Small intestine (tissue), 16 donors: ENCODE measurements at places on chromosomes 16 and 17. TPM values are rescaled to one million over a fixed set of nuclear protein-coding genes. Genes with fewer than 3 reads are reported as not detected.

DNA sequence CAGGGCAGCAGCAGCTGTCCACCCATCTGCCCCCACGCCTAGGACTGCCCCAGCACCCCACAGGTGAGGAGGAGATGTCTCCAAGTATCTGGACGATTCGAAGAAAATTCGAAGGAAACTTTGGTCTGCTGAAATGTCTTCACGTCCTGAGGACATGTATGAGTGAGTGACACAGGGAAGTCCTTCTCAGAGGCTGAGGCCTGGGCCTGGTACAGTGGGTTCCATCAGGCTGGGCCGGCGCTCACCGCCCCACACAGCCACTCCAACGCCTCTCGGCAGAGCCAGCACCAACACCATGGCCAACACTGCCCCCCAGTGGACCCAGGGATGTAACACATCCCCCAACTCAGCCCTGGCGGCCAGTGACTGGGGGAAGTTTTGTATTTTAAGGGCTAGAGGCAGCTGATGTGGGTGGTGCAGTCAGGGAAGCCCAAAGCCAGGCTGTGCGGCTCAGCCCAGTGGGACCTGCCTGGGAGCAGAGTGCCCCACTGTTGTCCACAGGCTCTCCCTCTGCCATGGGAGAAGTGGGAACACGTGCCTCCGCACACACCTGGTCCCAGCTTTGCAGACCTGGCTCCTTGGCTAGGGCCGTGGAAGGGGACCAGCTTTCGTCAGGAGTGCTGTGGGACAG is 55.8 kb upstream of the FASN start:
- H3K4me3 ChIP-seq = no peak overlapping the region
- H3K27me3 ChIP-seq = no peaks in the 10 kb centered on the region
- H3K27ac ChIP-seq = no peak overlapping the region
- H3K4me1 ChIP-seq = no peaks in the 10 kb centered on the region
- peak; percentile 73 for DNase-seq

DNA sequence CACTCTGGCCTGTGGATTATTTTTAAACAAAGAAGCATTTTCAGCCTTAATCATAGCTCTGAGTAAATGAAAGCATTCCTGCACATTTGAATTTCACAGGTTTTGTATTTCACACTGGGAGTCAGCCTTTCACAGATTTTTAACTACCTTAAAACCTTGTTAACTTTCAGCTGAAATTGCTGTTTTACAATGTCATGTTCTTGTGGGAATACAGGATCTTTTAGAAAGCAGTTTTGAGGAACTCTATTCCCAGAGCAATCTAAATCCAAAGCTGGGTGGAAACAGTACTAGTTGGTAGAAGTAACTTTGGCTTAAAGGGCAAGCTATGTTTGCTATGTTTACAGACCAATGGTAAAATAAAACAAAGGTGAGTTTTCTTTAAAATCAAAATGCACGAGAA is 600.6 kb downstream of the KCNJ2 start:
- no peaks in the 10 kb centered on the region for H3K4me1 ChIP-seq
- H3K27ac ChIP-seq = no peak overlapping the region
- H3K36me3 ChIP-seq = no peaks in the 10 kb centered on the region
- DNase-seq = no peak
- H3K4me3 ChIP-seq = no peak overlapping the region
- H3K27me3 ChIP-seq = no peaks in the 10 kb centered on the region

- H3K27ac ChIP-seq = no peak overlapping the region
- H3K36me3 ChIP-seq = no peaks in the 10 kb centered on the region
- H3K4me3 ChIP-seq = no peak overlapping the region
Observed at GRCh38 chr16:56518425-56518824, 1.4 kb downstream of the BBS2 start.

DNA sequence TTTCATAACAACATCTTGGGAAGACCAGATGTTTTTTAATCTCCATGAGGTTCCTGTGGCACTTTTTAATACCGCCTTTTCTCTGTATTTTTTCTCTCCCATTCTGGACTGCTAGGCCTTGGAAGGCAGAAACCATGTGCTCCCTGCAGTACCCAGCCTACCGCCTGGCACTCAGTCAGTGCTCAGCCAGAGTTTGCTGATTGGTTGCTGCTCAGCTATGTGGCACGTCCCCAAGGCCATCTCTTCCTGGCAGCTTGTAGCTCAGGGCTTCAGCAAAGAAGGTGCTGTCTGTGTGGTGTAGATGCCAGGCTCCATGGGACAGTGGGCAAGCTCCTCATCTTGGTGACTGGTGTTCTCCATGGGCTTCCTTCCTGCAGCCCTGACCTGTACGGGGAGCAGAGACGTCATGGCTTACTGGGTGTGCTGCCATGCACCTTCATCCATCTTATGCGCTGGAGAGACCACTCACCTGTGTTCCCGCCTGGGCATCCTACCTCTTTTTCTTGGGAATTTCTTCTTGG is 86.7 kb downstream of the CLEC16A start:
- H3K36me3 ChIP-seq = no peaks in the 10 kb centered on the region
- DNase-seq = no peak
- H3K27me3 ChIP-seq = no peaks in the 10 kb centered on the region
- no peak overlapping the region for H3K27ac ChIP-seq
- no peak overlapping the region for H3K4me3 ChIP-seq

DNA sequence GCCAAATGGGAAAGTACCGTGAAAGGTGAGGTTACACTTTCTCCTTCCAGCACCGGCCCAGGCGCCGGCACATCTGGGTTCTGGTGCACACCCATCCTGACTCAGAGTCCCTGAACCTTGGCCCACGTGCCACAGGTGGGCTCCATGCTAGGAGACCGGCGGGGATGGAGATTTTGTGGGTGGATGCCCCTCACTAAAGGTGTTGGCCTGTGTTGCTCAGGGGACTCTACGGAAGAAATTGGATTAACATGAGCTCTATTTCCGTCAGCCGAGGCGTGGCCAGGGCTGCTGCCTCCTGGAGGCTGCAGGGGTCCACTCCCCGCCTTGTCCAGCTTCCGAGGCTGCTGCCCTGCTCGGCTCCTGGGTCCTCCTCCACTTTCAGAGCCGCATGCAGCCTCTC is 30.8 kb downstream of the FBXO31 start:
- no peak overlapping the region for H3K27ac ChIP-seq
- no peak for DNase-seq
- no peaks in the 10 kb centered on the region for H3K4me1 ChIP-seq
- no peak overlapping the region for H3K4me3 ChIP-seq

Gene TBC1D3E
- not detected for polyA plus RNA-seq

GRCh38 chr17:30922235-30923030 is 688 bp downstream of the ADAP2 start:
- H3K27me3 ChIP-seq = peaks cover 18% of the 10 kb centered on the region
- H3K4me1 ChIP-seq = peaks cover 7% of the 10 kb centered on the region
- peak overlapping the region; percentile 32 for H3K4me3 ChIP-seq
- DNase-seq = peak; percentile 44

- H3K4me3 ChIP-seq = no peak overlapping the region
- DNase-seq = no peak
- no peaks in the 10 kb centered on the region for H3K36me3 ChIP-seq
Observed at GRCh38 chr16:3050487-3050886, 4.1 kb downstream of the MMP25 start.

DNA sequence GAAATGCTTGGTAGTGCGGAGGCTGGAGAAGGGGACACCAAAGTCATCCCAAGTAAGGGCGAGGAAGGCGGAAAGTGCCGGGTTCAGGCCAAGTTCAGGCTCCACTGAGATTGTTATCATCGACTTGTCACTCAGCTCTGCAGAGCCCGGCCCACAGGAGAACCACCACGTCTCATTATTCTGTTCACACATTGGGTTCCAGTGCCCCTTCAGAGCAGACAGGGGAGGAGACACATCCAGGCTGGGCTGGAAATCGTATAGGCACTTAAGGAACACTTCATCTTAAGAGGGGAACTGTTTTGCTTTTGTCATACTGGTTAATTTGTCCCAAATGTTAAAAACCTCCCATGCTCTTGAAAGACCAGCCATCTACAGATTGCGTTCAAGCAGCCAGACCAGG is 118.3 kb upstream of the ADAMTS18 start:
- no peak overlapping the region for H3K27ac ChIP-seq
- no peaks in the 10 kb centered on the region for H3K27me3 ChIP-seq
- DNase-seq = no peak
- no peak overlapping the region for H3K4me3 ChIP-seq
- no peaks in the 10 kb centered on the region for H3K4me1 ChIP-seq

GRCh38 chr16:69935278-69935711 is 15.8 kb upstream of the CLEC18A start:
- H3K27ac ChIP-seq = no peak overlapping the region
- H3K4me1 ChIP-seq = no peaks in the 10 kb centered on the region
- no peak overlapping the region for H3K4me3 ChIP-seq
- H3K36me3 ChIP-seq = peaks cover 39% of the 10 kb centered on the region
- no peak for DNase-seq

- H3K4me1 ChIP-seq = no peaks in the 10 kb centered on the region
- H3K27me3 ChIP-seq = no peaks in the 10 kb centered on the region
- peak overlapping the region; percentile 98 for H3K4me3 ChIP-seq
- no peak for DNase-seq
- peaks cover 16% of the 10 kb centered on the region for H3K36me3 ChIP-seq
- H3K27ac ChIP-seq = peak overlapping the region; percentile 100
Observed at GRCh38 chr16:30697264-30698138, 1.5 kb upstream of the SRCAP start.

DNA sequence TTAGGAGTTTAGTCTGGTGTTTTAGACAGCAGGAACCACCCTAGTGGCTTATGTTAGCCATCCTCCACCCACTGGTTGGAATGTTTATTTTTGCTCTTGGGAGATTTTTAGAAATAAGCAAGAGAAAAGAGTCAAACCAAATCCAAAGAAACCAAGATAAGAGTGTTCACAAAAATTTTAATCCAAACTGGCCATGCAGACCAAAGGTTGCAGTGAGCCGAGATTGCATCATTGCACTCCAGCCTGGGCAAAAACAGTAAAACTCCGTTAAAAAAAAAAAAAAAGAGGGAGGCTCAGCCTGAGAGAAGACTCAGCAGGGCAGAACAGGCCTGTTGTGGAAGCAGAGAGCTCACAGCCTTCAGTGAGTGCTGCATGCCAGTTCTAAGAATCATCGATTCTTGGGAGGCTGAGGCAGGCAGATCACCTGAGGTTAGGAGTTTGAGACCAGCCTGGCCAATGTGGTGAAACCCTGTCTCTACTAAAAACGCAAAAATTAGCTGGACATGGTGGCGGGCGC is 12.2 kb upstream of the C16orf54 start:
- H3K27me3 ChIP-seq = no peaks in the 10 kb centered on the region
- DNase-seq = peak; percentile 43
- H3K4me1 ChIP-seq = no peaks in the 10 kb centered on the region
- no peak overlapping the region for H3K4me3 ChIP-seq
- H3K27ac ChIP-seq = peak overlapping the region; percentile 39

Gene KRT33A
- polyA plus RNA-seq = not detected

DNA sequence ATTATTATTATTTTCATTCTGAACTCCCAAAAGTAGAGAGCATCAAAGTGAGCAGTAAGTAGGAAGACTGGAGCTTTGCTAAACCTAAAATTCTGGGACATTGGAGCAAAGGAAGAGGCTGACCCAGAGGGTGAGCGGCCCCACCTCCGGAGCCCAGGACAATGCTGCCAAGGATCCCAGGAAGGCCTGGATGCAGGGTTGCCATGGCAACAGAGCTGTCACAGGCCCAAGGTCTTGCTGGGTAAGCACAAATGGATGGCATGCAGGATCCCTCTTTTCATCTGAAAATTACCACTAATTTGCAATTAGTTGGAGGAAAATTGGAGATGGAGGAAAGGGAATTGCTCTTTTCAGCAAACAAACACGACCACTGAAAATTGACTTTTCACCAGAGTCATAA is 457.9 kb upstream of the CDH5 start:
- no peaks in the 10 kb centered on the region for H3K4me1 ChIP-seq
- DNase-seq = no peak
- H3K27me3 ChIP-seq = no peaks in the 10 kb centered on the region
- no peaks in the 10 kb centered on the region for H3K36me3 ChIP-seq
- H3K4me3 ChIP-seq = no peak overlapping the region

DNA sequence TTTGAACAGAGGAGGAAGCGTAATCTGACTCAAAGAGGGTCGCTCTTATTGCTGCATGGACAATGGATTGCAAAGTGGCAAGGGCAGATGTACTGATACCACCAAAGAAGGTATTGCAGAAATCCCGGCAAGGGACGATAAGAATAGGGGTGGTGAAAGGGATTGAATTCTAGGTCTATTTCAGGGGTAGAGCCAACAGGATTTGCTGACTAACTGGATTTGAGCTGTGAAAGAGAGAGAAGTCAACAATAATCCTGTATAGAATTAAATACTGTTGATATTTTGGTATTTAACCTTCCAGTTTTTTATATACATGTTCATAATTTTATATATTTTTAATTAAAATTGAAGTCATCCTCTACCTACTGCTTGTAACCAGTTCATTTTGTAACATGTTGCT is 19.4 kb upstream of the ABCA3 start:
- no peaks in the 10 kb centered on the region for H3K4me1 ChIP-seq
- H3K27me3 ChIP-seq = peaks cover 7% of the 10 kb centered on the region
- no peak overlapping the region for H3K4me3 ChIP-seq
- no peak for DNase-seq

Gene GNGT2
- 1.9 TPM for polyA plus RNA-seq

DNA sequence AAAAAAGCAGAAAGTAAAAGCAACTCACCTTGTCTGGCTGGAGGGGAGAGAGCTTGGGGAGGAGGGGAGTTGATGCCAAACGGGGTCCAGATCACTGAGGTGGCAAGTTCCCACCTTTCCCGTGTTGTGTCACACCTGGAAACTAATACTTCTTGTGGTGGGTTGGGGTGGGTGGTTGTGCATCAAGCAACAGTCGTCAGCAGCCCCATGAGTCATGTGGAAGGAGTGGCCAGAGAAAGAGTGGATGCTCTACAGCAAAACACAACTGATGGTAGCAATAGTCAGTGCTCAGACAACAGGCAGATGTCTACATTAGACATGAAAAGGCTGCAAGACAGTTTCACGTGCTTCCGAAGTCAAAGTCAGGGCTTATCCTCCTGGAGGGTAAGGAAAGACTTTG is 35.4 kb downstream of the ARSG start:
- H3K27me3 ChIP-seq = no peaks in the 10 kb centered on the region
- no peaks in the 10 kb centered on the region for H3K36me3 ChIP-seq
- H3K4me1 ChIP-seq = no peaks in the 10 kb centered on the region
- no peak overlapping the region for H3K4me3 ChIP-seq
- no peak for DNase-seq
- H3K27ac ChIP-seq = no peak overlapping the region

Gene CMTM3
- polyA plus RNA-seq = 9.2 TPM

GRCh38 chr16:82043680-82044584 is 8.9 kb downstream of the HSD17B2 start:
- no peaks in the 10 kb centered on the region for H3K36me3 ChIP-seq
- DNase-seq = no peak
- H3K4me1 ChIP-seq = peaks cover 56% of the 10 kb centered on the region
- H3K27me3 ChIP-seq = no peaks in the 10 kb centered on the region
